ENCODE measurements at places on chromosomes 5 and 9.

GRCh38 chr5:746258-746761, 38.2 kb downstream of the ZDHHC11B start:
- DNase-seq = no peak

DNA sequence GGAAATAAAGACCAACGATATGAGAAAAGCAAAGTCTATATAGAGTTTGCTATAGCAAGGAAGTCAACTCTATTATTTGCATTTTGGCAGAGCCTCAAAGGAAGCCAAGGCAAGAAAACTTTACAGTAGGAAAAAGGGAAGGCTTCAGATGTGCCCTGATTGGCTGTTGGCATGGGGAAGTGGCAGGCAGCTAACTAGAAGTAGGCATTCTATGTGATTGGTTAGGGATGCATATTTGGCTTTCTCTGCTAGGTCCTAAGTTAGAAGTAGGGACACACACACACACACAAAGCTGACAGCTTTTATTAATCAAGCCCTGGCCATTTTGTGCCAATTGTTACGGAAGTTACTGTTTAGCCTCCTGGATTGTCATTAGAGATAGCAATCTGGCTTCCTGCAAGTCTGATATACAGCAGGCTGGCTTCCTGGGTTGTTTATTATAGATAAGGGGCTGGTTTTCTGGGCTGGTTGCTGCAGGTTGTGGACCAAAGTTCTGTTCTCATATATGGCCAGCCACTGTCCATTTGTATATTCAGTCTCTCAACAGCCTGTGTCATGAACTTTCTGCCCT, 308.1 kb upstream of the GRAMD2B start:
- no peak for DNase-seq

DNA sequence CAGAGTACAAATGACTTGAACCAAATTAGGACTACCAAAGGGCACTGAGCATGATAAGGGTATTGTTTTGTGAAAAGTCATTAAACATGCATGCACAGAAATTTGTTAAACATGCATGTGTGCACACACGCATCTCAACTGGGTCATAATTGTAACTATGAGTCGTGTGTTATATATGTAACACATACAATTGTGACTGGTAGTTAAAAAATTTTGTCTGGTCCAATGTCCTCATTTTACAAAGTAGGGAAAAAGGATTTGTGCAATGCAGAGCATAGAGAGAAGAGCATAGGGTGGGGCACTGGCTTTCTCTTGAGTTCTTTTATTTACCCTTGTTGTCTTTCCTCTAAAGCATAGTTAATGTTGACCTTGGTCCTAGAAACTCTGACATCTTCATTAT, 19.3 kb upstream of the IGFBPL1 start:
- DNase-seq = no peak

DNA sequence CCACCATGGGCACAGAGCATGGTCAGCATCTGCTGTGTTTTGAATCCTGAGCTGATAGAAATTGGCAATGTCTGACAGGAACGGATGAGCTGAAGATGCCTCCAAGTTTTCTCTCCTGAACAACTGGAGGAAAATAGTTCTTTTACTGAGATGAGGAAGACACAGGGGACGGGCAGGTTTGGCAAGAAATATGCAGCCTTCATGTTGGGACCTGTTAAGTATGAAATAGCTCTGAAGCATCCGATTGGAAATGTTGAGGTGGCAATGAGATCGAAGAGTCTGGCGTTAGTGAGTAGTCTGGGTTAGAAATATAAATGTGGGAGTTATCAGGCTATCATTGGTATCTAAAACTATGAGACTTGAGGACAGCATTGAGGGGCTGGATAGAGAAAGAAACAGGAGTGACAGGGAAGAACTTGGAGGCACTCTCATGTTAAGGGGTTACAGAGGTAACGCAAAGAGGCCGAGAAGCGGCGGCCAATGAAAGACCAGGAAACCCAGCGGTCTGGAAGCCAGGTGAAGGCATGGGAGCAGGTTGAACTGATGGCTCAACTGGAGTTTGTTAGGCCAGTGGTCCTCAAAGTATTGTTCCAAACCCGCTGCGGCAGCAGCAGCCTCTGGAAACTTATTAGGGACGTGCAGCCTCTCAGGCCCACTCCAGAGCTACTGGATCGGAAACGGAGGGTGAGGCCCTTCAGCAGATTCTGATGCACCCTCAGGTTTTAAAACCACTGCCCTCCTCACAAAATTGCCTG, 1.0 kb upstream of the MAMDC2 start:
- DNase-seq = no peak

DNA sequence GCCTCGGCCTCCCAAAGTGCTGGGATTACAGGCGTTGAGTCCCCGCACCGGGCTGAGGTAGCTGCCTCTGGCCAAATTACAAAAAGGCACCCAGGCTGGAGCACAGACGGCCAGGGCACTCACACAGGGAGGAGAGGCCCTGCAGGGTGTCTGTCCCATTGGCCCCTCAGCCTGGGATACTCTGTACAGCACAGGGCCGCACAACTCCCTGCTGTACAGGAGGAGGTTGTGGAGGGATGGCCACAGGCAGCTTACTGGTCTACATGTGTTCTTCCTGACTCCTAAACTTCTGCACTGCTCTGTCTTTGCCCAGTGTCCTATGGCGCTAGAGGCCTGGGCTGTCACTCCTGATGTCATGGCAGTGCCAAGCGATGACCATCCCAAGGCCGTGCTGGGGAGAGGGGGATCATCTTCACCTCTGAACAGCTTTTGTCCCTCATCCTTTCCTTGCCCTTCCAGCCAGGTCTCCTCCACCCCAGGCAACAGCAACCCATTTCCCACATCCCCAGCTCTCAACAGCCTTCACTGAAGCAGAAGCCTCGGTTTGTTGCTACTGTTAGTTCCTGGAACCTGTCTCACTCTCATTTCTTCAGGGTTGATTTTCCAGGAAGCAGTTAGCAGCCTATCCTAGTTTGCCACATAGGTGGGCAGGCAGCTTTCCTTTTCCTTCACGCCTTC, 1.8 kb upstream of the CNOT6 start:
- DNase-seq = no peak

DNA sequence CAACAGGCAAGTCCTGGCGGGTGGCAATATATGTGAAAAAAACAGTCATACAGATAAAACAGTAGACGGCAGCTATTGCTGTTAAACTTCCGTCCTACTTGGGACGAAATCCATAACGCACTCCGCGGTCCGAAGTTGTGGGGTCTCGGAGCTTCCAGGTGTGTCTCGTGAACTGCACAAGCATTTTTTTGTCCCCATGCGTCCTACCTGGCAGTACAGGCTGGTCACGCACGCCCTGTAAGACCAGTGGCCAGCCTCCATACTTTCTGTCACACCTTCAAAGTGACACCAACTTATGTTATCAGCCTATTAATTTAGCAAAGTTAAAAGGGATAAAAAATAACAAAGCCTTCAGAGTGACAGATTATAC, 51.3 kb downstream of the TGFBI start:
- DNase-seq = no peak

DNA sequence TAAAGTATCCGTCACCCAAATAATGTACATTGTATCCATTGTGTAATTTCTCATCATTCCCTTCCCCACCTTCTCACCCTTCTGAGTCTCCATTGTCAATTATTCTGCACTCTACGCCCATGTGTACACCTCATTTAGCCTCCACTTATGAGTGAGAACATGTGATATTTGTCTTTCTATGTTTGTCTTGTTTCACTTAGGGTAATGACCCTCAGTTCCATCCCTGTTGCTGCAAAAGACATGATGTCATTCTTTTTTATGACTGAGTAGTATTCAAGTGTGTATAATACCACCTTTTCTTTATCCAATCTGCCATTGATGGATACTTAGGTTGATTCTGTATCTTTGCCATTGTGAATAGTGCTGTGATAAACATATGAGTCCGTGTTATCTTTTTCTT, 4.9 kb upstream of the SPATA31C2 start:
- DNase-seq = no peak

DNA sequence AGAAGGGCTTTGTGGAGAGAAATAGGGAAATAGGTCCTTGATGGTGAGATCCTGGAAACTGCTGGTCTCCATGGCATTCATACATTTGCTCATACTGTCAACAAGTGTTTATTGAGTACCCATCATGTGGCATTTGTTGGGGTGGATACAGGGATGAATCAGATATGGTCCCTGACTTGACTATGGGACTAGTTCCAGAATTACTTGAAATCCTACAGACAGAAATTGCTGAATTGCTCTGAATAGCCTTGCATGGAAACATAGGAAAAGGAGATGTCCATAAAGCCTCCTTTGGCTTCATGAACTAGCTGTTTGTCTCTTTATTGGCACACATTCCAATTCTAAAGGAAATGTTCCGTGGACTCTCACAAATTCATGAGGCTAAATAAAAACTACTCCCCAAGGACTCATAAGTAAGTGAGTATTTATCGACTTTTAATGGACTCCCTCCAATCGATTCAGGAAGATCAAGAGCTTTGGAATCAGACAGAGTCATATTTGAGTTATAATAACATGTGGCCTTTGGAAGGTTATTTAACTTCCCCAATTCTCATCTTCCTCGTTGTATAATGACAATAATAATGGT, 122.4 kb upstream of the C6 start:
- no peak for DNase-seq

- DNase-seq = no peak
Observed at GRCh38 chr5:43854697-43855292, 251.8 kb downstream of the NNT start.
